ENCODE measurements at places on chromosomes 11 and 22.
A peak's percentile ranks its signal among the peaks of the same experiment; 100 is the strongest.

DNA sequence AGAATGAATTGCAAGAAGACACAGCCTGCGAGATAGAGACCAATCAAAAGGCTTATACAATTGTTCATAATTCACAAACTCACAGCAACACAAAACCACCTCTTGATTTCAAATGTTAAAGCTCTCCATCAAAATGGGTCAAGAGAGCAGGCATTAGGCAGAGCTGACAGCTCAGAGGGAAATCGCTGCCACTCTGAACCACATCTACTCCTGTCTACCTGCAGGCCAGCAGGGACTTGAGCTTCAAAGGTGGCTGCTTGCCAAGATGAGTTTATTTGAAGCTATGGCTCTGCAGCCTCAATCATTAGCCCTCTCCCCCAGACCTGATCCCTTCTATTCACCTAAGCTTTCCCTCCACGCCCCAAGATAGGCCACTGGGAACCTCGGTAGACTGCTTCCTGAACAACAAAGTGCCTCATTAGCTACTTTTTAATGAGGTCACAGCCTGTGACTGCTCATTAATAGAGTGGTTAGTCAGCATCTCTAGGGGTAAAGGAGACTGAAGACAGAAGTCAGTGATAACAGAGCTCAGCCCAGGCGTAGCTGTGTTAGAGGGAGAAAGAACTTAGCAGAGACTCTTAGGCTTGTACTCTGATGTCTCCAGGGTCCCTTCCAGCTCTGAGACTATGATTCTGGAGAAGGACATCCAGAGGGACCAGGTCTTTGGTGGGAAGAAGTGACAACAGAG is 21.2 kb upstream of the OR10A5 start:
- no peak for DNase-seq

DNA sequence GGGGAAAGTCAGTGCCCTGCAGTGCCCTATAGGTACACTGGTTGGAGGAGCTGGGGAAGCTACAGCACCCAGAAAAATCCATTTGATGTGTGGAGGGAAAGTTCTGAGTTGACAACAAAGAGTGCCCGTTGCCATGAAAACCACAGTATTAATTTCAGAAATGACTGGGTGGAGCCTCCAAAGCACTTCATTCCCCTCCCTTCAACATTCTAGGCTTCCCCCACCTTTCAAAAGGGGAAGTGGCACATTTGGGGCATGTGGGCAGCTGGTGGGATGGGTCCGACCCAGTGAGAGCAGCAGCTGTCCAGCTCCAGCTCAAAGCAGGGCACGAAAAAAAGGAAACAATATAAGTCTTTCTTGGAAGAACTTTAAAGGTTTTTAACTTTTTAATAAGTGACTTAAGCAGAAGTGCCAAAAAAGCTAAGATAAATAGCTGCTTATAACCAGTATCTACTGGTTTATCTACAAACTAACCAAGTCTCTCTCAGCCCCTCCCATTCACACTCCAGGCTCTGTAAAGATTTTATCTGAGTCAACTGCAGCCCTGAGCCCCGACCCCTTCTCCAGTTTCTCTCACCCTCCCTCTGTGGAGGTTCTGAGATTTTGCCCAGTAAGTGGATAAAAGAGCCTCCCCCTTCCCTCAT is 9.0 kb upstream of the AHNAK start:
- peak; percentile 87 for DNase-seq

GRCh38 chr11:118049771-118050170 is 27.1 kb upstream of the TMPRSS4 start:
- no peak for DNase-seq

GRCh38 chr11:65084598-65085375 is 765 bp downstream of the ZFPL1 start:
- no peak for DNase-seq

DNA sequence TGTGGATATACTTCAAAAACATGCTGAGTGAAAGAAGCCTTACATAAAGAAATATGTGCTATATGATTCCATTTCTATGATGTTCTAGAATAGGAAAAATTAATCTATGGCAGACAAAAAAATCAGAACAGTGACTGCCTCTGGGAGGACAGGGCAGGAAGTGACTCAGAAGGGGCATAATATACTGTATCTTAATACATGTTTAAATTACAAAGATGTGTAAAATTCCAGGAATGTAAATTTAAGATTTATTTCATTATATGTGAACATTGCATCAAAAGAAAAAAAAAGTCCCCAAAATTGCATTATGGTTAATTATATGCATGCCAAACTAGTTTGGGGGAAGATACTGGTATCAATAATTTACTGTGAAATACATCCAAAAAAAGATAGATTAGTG is 32.2 kb downstream of the SBF2 start:
- no peak for DNase-seq

GRCh38 chr11:109733245-109733644 is 311.3 kb downstream of the C11orf87 start:
- no peak for DNase-seq

Measured in memory B cell (primary cell).